ENCODE measurements at places on chromosomes 7 and 10.

DNA sequence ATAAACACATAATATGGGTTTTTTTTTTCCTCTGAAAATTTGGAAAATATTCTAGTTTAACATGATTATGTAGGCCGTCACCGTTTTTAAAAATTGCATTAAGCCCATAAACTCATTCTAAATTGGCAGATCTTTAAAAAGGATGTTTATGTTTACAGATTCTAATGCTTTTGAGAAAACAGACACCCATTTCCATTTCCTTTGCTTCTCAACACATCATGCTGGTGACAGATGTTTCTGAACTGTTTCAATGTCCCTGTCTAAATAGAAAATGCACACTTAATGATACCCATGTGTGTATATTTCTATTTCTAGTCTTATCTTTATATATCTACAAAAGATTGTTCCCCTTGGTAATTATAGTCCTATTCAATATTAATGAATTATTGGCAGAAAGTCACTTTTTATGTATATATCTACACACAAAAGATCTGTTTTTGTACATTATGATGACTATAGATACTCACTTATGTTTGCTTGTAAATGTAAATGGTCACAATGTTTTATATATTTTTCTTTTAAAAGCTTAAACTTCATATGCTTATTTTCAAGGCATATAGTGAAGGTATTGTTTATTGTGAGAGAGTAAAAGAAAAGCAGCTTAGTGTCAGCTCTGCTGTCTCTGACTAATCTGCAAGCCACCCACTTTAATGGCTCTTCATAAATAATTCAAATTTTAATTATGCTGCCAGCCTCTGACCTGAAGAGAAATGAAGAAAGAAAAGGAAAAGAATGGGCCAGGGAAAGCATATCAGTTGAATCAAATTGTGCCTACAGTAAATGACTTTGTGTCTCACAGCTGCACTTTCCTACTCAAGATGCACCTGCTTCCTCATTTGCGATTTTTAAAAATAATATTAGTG, 179.4 kb downstream of the CACNA2D1 start:
- DNase-seq = no peak

DNA sequence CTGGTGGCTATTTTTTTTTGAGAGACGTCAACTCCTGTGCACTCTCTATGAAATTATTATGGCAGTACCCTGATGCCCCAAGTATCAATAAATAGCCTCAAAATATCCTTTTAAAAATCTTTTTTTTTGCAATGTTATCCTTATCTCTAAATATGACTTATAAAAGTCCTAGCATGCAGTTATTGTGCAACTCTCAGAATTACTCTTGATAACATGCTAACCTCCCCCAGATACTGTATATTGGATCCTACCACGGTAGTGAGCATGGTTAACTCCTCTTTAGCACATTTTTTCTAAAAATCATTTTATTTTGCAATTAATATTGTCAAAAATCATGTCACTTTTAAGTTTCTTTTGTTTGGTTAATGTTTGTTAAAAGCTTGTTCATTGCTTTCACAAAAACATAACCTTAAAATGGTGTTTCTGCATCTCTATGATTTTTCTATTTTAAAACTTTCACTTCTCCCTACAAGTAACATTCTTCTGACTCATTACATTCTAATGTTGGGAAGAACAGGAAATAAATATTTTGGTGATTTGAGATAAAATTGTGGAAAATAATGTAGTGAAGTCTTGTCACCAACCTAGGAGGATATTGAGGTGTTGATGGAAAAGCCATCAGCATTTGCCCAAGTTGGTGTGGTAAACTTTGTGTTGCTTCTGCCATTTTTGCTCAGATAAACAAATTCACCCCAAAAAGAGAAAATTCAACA, 42.1 kb upstream of the ADRA2A start:
- DNase-seq = no peak

- DNase-seq = no peak
Observed at GRCh38 chr7:157865351-157866165, 528.8 kb downstream of the DNAJB6 start.

DNA sequence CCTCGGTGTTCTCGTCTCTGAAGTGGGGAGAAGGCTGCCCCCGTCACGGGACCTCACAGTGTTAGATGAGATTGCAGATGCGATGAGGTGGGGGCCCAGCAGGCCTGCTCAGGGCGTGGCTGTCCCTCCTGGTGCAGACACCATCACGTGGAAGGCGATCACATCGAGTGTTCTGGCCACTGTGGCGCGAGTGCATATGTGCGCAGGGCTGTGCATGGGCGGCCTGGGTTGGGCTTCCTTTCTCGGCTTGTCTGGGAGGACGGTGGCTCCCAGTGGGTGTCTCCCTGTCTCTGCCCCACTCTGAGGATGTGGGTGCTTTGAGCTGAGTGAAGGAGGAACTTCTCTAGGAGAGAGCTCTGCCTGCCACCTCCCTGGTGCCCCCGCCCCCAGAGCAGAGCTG, 83.1 kb downstream of the LHPP start:
- no peak for DNase-seq

DNA sequence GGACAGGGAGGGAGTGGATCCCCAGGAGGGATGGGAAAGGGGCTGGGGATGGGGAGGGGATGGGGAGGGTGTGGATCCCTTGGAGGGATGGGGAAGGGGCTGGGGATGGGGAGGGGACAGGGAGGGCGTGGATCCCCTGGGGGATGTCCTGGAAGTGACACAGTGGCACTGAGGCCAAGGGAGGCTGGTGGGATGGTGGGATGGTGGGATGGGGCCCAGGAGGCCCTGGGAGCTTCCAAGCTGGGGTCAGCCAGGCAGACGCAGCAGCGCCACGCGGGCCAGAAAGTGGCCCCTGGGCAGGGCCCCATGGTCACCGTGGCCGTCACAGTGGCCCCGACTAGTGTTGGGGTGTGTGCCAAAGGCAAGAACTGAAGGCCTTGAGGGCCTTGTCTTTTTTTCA, 67.8 kb downstream of the INPP5A start:
- DNase-seq = no peak

DNA sequence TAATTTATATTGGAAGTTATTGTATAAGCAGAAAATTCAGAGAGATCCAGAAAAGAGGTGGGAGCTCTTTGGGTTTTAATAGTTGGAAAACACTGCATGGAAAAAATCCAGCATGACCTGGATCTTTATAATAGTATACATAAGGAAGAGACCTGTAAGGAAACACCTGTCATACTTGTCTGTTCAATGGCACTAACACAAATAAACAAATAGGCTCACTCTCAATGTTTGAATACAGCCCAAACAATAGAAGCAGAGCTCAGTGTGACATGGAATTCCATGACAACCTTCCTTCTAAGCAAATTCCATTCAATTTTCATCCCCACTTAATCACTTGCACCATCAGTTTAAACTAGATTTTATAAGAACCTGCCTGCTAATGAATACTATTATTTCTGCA, 31.7 kb downstream of the CISD1 start:
- DNase-seq = peak; percentile 49

DNA sequence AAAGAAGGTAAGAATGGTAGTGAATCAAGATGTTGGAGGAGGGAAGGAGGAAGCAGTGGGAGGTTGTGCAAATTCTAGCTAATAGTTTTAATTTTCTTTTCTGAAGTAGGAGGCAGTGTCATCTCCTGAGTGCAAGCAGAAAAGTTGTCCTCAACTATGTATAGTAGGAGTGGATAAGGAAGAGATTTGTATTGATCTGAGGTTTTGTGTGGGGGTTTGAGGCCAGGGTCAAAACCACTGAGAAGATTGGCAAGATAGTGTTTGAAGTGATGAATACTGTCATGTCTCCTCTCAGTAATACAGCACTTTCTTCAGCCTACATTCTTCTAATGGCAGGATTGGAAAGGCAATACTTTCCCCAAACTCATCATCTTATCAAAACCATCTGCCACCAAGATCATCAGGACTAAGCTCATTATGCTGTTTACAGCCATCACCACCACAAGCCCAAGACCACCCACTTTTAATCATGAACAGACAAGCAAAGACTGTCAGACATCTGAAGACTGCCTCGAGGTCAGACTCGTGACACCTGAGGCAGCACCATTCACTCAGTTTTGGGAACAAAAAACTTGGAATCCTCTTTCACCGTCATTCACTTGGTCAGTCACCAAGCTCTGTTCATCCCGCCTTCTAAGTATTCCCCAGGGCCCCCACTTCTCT, 1.5 kb upstream of the MIOS start:
- DNase-seq = no peak

- no peak for DNase-seq
Observed at GRCh38 chr7:70663680-70664079, 468.3 kb upstream of the GALNT17 start.

DNA sequence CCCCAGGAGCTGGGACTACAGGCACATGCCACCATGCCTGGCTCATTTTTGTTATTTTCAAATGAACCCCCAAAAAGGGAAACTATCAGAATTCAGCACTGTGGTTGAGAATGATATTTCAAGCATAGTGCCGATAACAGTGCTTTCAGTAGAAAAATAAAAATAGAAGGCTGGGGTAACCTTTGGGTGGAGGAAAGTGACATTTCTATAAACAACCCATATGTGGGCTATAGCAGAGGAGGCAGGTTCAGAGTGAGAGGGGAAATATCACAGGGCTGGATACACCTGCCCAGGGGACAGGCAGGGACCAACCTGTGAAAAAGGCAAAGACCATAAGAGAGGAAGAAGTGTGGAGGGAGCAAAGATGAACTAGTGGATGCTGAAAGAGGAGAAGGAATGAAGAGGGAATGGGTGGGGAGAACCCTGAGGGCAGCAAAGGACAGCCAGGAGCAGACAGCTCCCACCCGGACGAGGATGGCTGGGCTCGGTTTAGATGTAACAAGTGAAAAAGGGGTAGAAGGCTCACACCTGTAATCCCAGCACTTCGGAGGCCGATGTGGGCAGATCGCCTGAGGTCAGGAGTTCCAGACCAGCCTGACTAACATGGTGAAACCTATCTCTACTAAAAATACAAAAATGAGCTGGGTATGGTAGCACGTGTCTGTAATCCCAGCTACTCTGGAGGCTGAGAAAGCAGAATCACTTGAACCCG, 56.5 kb downstream of the MAP3K8 start:
- DNase-seq = no peak

- no peak for DNase-seq
Observed at GRCh38 chr7:66886152-66886551, 34.9 kb upstream of the TMEM248 start.

DNA sequence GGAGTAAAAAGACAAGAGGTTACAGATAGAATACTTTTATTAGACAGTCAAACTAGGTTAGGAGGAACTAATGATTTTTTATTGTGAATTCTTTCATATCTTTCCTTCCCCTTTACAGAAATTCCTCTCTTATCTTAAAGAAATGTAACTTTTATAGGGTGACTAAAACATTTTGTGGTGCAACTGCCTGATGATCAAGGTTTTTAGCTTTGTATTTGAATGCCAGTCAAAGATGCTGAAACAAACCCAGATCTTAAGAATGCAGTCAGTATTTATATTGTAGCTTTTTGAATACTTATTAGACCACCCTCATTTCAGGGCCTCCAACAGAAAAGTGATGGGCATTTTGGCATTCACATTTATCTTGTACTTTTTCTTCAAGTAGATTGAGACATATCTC, 27.4 kb downstream of the TAX1BP1 start:
- no peak for DNase-seq

GRCh38 chr7:107530751-107531150, 33.0 kb downstream of the COG5 start:
- DNase-seq = no peak

GRCh38 chr10:119427263-119427864, 115.2 kb downstream of the RGS10 start:
- no peak for DNase-seq

DNA sequence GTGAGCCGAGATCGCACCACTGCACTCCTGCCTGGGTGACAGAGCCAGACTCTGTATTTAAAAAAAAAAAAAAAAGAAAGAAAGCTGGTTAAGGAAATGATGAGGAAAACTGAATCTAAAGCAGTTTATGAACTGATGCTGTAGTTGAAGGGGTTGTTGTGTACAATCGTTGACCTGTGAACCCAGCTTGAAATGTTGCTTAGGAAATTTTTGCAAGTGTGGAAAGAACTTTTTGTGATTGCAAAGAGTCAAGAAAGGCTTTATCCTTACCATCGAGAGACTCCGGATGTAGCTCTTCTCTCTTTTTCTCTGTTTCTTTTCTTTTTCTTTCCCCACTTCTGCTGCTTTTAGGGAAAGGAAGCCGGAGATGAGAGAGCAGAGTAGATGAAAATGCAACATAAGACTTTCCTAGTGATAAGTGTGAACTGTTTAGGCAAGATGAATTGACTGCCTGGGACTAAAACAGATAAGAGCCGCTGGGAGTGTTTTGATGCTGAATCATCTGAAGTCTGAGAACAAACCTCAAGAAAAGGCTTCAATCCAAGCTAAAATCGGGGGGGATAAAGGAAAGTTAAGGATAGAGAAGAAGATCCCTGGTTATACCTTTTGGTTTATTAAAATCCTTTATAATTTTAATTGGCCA, 69.0 kb downstream of the TAF3 start:
- DNase-seq = no peak

DNA sequence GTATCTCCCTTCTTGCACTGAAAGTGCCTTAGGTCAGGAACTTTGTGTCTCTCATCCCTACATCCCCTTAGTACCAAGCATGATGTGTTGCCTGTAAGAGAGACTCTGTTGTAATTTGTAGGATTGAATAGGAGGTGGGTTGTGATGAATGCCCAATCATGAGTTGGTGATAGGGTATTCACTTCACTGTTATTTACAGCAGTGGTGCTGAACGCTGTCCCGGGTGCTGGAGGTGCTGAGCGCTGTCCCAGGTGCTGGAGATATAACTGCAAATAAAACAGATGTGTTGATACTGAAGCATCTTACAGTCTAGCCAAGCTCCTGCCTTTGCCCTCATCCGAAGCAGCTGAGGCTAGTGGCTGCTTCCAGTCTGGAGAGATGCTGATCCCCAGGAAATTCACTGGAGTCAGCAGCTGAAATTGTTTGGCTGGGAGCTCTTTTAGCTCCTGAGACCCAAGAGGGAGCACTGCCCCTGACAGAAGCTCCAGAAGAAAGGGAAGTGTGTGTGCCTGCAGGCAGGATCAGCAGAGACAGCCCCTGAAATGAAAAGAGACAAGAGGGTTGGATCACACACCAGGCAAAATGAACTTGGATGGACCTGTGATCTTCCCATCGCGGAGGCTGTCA, 183.4 kb downstream of the SORCS3 start:
- no peak for DNase-seq

DNA sequence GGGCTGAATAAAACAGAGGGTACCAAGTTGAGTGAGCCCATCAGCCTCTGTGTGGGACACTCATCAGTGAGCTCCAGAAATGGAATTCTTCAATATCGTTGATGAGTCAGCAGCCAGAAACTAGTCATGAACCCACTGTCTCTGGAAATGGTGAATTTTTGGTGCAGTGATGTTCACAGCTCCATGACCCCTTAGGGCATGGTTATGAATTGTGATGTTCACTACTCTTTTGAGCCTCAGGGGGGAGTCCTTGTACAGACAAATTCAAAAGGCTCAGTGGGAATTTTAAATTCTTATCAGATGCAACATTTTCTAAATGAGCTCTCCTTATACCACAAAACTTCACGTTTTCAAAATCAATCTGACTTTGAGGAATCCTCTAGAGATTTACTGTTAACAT, 335.7 kb downstream of the PHTF2 start:
- DNase-seq = peak; percentile 20
